ENCODE measurements at places on chromosomes 4 and X. TPM values are rescaled to one million over a fixed set of nuclear protein-coding genes. Genes with fewer than 3 reads are reported as not detected.

DNA sequence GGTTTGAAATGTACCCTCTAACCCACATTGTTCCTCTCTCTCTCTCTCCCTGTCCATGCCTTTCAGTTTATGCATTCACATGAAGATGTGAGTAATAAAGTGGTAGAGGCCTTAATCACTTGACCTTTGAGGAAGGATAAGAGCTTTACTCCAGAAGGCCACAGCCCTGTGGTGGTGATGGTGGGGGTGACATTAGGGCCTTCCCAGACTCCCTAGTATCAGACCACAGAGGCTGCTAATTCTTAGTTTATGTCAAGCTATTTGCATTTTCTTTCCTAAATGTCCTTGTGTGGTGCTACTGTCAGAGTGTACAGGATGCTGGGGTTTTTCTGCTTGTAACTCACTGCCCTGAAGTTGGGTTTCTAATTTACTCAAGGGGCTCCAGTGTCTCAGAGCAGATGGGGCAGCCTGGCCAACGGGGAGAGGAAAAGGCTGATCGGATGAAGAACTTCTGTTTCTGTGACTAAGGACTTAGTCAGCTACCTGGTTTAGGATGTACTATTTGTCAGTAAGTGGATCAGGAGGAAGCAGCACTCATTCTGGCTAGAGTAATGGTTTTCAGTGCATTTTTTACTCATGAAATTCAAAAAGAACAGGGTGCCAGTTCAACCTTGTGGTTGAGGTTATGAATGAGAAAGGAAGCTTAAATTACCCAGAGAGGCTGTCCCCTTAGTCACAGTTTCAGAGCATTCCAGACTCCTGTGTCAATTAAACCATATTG, 509.6 kb upstream of the DIPK2B start:
- DNase-seq, result no peak

DNA sequence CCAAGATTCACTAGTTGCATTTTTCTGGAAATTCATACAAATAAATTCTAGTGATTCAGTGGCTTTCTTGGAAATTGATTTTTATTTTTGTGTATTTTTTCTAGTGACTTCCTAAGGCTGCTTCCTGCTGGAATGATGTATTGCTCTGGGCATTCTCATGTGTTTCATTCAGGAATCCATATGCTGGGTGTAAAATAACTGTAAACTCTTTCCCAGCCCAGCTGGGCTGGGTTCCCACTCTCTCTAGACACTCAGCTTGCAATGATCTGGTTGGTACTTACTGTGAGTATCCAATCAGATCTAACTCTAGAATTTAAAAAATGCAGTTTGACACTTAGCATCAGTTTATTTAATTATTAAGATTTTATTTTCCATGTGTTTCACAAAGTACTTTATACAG, 882.2 kb downstream of the STIM2 start:
- no peak for DNase-seq

DNA sequence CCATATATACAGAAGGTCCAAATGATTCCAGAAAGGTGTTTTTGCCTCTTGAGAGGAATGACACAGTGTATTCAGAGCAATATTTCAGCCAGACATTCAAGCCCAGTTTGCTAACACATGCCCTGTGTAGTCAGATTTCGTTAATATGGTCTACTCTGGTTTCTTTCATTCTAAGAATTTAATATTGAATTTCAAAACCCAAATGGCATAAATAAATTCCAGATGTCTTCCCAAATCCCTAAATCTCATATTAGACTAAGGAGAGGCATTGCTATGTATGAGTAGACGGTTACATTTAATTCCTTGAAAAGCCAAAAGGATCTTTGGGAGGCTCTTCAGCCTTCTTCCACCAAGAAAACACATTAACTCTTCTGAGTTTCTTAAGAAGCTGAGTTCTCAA, 66.3 kb upstream of the C1QTNF7 start:
- DNase-seq, result no peak

ITIH6 gene
- total RNA-seq, result under 0.01 TPM

MAML3 gene
- 18.7 TPM for total RNA-seq

TLR8 gene
- not detected for total RNA-seq

All from glomerular endothelial cell (primary cell).